ENCODE measurements at places on chromosomes 5 and 9.

DNA sequence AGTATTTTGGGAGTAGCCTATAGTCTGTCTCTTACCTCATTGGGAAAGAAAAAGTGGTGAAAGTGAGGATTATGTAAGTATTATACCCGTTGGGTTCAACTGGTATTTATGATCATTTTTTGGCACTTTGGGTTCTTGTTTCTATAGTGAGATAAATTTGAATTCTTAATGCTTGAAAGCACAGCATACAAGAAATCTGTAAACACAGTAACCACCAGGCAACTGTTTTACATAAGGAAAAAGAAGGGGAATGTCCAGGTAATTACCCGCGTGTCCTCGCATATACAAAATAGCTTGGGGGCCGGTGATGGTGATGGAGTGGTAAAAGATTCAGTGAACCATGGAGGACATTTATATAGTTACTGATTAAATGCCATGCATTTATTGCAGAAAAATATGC lies 60.5 kb downstream of the BASP1 start:
- no peak for DNase-seq

DNA sequence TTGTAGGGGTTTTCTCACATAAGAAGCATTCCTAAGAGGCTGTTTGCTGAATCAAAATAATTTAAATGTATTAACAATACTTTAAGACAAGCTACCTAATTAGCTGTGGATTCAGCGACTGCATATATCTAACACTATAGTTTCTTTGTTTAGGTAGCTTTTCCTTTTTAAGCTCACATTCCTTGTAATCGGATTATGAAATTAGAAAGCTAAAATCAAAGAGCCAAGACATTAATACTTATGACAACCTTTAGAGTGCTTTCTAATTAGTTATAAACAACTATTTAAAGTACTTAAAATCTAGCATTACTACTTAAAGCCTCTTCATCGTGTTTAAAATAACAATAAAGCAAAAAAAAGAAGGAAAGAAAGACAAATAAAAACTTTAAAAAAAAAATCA lies 137.3 kb upstream of the RETREG1 start:
- no peak for DNase-seq

GRCh38 chr5:176529116-176529740 lies 8.0 kb downstream of the RNF44 start:
- DNase-seq: no peak

- DNase-seq: no peak
Observed at GRCh38 chr5:95923918-95924544, 37.6 kb downstream of the ELL2 start.

- no peak for DNase-seq
Observed at GRCh38 chr5:83564069-83564749, 92.7 kb downstream of the VCAN start.

DNA sequence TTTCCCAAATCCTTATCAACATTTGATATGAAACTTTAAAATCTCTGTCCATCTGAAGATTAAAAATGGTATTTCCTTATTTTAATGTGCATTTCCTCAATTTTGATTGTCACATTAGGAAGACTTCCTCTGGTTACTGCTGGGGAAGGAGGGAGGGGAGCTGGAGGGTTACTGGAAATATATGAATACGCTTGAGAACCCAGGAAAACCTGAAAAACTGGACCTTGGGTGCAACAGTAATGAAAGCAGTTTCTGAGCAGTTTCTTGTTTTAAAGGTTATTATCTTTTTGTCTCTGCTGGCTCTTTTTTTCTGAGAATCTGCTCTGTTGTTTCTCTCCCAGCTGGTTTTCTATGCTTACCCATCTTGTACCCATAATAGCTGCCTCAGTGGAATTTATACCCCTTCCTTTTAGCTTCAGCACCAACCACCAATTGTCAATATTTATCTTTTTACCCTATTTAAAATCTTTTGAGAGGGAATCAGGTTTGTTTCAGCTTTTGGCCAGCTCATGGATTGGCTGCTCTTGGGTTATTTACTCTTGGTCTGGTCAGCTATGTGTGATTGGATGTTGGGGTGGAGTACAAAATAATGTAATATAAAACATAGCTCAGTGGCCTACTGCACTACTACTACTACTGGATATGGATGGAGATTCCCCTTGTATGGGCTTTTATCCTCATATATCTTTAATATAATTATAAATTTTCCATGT lies 67.4 kb downstream of the UNC13B start:
- DNase-seq: no peak

- DNase-seq: no peak
Observed at GRCh38 chr5:7886849-7887475, 18.0 kb downstream of the MTRR start.

DNA sequence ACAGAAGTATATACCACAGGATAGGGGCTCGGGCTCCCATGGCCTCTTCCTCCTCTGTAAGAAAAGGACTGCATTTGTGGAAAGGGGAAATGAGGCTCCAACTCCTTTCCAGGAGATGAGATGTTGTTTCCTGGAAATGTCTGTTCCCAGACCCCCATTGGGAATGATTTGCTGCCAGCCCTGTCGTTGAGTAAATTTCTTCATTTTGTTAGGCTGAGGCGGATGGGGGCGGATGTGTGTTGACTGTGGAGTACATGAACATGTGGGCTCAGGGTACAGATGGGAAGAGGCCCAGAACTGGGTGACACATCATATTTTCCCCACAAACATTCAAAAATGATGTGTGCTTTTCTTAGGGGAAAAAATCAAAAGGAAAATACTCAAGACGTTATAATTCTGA lies 28.8 kb upstream of the TNFAIP8 start:
- no peak for DNase-seq

GRCh38 chr5:10563110-10563944 lies 543 bp upstream of the ANKRD33B start:
- DNase-seq: no peak

DNA sequence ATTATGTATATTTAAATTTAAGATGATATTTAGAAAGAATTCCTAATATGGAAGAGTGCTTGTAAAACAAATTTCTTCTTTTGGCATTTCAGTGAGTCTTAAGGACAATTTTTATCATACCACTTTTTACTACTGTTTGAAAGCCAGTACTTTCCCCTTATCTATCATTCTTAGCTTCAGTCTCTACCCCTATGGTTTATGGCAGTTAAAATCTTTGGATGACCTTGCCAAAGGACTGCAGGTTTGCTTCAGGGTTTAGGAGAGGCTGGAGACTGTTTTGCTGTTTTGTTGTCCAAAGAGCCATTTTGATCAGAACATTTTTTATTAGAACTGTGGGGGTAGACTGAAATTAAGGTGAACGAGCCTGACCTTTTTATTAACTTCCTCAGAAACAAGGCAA lies 30.8 kb downstream of the SLC38A9 start:
- DNase-seq: no peak

GRCh38 chr5:176366232-176366894 lies 1.1 kb downstream of the ARL10 start:
- no peak for DNase-seq

- DNase-seq: no peak
Observed at GRCh38 chr9:113656771-113657670, 193.5 kb downstream of the RGS3 start.

DNA sequence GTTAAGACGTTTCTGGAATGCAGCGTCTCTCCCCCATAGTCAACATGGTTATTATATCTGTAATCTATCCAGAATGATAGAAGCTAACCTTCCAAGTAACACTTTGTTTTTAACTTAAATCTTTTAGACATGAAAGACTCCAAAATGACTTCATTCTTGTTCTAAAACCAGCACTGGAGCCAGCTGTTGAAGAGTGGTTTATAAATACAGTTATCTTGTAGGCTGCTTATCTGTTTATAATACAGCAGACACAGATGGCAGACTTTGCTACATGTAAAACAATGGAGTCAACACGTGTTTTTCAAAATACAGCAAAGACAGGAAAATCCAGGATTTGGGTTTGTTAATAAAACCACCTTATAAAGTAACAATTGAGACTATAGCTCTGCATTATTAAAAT lies 48.8 kb upstream of the RETREG1 start:
- DNase-seq: no peak

DNA sequence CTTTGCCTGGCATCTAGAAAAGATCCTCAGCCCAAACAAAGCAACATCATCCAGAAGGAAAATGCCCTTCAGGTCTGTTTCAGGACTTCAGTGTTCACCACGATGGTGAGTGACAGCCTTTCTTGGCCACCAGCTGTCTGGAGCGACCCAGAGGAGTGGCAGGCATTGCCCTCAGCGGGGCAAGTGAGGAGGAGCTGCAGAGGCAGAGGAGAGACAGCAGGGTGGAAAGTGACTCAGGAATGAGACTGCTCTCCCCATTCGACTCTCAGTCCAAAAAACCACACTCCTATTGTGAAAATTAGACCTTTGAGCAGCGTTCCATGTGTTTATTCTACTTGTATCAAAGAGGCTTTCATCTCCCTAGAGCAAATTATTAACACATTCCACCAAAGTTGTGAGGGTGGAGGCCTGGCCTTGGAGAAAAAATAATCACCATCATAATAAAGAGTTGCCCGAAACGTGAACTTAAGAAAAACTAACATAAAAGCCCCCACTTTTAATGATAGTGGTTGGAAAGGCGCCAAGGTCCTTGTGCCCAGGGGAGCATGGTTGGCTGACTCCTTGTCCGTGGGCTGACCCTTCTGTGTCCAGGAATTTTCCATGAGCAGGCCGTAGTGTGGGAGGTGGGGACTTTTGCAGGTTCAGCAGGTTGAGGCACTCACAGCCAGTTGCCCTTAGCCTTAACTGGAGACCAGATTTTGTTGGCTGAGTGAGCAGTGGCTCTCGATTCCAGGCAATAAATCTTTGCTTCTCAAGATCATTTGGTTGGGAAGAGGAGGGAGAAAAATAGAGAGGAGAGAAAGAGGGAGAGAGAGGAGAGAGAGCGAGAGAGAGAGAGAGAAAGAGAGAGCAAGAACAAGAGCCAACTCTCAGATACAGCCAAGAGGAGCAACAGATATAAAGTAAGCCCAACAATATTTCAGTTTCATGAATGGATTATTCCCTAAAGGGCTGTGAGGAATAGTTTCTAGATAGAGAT lies 125.9 kb upstream of the ANKRD55 start:
- no peak for DNase-seq

- no peak for DNase-seq
Observed at GRCh38 chr5:180535573-180535972, 41.4 kb downstream of the CNOT6 start.

DNA sequence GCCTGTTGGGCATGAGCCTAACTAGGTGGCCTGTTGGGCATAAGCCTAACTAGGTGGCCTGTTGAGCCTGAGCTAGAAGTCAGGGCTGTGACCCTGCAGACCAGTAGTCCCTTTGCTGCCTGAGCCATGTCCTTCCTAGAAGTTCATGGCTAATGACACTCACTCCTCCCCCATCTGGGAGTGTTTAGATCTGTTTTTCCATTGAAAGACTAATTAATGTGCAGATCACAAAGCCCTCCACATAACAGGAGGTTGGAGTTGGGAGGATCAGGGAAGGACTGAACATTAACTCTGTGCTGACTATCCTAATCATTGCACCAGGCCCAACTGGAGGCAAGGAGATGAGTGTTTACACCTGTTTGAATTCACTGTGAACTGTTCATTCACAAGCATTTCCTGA lies 27.6 kb downstream of the SLC25A48 start:
- DNase-seq: no peak
